Left ventricle myocardium superior (tissue), 1 donor: ENCODE measurements at places on chromosomes 1 and 21. TPM values are rescaled to one million over a fixed set of nuclear protein-coding genes. Genes with fewer than 3 reads are reported as not detected.

DNA sequence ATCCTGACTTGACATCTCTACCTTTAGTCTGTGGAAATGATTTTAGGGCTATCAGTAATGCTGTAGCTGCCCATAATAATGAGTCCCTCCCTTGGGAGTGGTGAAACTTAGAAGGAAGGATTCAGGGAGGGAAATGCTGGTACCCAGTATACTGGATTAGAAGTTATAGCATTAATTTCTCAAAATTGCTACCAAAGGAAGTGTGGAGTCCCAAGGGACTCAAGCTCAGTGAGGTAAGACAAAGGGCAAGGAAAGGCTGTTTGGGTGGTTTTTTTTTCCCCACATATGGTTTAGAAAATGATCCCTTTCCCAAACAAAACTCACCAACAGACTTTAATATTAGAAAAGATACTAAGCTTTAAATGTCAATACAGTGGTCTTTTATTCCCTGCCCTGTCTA, 99.9 kb downstream of the CD247 start:
- DNase-seq, result no peak

DNA sequence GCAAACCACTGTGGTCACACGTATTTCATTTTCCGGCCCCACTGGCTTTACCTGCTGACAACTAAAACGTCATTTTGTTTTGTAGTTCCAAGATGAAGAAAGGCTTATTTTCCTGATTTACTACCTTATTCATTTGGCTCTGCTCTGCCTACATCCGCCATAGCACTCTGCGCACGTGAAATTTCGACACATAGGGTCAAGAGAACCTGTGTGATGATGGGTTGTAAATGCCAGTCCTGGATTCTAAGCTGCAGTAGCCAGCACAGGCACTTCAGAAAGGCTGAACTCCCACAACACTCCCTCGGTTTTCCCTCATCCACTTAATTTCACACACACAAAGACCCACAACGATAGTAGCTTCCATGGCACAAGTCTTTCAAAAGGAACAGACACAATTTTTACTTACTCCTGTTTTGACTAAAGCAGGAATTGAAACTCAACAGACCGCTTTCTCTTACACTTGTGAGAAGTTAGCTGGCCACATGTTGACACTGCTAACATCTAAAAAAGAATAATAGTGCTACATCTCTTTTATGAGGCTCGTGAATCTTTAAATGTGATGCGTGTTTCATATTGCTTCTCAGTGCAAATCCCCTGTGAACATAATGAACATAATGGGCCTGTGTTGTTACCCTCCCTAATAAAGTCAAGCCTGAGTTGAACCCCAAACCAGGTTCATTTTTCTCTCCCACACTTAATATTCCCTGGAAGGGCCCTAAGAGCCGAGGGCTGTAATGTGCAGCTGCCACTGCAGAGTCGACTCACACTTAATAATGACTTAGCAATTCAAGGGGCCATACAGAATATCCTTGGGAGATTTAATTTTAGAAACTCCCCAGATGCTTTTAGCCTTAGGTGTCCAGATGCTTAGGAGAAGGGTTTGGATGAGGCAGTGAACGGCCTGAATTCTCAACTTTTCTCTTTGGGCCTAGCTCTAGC, 1.5 kb upstream of the RUNX1 start:
- DNase-seq, result no peak

DNA sequence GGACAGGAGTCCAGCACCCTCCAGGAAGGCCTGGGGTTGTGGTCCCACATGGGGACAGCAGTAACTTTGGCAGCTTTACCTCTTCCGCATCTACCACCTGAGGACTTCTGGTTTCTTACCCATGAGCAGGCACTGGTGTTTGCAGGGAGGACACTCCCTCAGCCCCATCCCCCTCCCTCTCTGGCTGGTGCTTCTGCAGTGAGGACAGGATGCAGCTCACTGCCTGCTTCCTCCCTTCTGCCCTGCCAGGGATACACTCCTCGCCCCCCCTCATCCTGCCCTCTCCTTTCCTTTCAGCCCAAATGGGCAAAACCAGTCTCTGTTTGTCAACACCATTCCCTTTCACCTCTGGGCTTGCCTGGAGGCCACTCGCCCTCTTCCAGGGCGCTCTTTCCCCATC, 62.4 kb downstream of the KIRREL1 start:
- no peak for DNase-seq

DNA sequence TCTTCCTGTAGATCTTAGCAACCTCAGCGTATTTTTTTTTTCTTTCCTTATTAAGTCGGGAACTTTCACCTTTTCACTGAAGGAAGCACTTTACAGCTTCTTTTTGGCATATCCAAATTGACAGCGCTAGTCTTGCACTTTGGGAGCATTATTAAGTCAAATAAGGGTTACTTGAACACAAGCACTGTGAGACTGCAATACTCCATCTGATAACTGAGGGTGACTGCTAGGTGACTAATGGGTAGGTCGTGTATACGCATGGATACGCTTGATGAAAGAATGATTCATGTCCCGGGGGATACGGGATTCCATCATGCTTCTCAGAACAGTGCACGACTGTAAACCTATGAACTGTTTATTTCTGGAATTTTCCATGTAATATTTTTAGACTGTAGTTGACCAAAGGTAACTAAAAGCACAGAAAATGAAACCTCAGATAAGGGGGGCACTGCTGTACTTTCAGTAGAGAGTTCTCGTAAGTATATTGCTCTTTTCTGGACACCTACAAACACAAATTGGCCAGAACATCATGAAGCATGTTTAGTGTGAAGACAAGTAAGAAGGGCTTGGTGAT, 364.7 kb downstream of the SMYD3 start:
- no peak for DNase-seq

SLAMF1 gene
- total RNA-seq, result 0.15 TPM

- no peak for DNase-seq
These were observed 373.9 kb downstream of the VAV3 start for GRCh38 chr1:107590900-107591622.

MAP3K7CL gene
- 1.1 TPM for total RNA-seq

DNA sequence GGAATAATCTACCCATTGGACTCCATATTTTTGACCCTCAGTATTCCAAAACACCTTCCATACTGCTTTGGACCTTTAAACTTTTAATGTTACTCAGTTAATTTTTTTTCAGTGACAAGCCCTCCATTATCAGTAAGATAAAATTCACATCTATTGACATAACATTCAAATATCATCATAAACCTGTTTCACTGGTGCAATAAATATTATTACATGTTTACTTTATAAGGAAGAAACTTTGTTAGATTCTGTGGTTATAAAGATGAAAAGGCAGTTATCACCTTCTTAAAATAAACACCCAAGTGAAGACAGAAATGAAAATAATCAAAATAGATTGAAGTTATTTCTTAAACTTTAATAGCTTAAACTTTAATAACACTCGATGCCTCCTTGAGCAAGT, 758.5 kb upstream of the ADGRL2 start:
- DNase-seq, result no peak

DNA sequence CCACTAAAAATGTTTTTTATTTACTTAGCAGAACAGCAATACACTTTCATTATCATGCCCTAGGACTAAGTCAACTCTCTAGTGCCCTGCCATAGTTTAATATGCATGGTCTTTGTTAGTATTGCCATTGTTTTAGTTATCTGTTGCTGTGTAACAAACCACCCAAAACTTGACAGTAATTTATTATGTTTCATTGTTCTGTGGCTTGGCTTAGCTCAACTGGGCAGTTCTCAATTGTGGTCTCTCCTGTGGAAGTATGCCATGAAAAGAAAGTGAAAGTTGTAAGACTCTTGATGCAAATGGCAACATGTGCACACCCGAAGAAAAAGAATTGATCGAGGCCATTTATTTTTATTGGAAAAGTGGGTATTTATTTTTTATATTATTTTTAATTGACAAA, 206.3 kb upstream of the KCTD3 start:
- no peak for DNase-seq

DNA sequence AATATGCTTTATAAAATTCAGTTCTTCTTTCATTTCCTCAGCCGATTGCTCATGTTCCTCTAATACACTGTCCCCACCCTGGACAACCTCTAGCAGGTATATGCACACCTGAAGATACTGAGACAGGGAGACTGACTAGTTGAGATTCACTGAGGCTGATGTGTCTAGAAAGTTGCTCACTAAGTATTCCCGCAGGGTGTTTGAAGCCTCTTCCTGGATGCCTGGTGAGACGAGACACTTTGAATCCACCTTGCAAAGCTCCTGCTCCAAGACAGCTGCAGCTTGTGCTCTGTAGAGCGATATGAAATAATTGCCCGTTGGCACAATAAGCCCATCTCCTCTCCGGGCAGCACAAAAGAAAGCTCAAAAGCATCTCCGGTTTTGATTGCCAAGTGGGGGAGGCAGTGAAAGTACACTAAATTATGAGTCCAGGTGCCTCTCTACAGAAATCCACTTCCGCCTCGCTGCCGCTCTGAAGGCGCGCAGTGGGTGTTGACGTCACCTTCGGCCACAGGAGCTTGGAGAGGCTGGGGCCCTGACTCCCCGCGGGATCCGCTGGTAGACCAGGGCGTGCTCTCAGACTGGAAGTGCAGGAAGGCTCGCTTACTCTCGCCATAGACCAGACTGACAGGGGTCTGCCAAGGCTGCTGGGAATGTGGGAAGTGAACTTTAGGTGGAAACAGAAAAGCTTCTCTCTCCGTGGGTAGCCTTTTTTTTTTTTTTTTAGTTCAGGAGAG, 46.3 kb downstream of the GPA33 start:
- DNase-seq, result peak; percentile 73

DNAI4 gene
- total RNA-seq, result 8.4 TPM

UBE2U gene
- 1.2 TPM for total RNA-seq

CRP gene
- total RNA-seq, result not detected

DNA sequence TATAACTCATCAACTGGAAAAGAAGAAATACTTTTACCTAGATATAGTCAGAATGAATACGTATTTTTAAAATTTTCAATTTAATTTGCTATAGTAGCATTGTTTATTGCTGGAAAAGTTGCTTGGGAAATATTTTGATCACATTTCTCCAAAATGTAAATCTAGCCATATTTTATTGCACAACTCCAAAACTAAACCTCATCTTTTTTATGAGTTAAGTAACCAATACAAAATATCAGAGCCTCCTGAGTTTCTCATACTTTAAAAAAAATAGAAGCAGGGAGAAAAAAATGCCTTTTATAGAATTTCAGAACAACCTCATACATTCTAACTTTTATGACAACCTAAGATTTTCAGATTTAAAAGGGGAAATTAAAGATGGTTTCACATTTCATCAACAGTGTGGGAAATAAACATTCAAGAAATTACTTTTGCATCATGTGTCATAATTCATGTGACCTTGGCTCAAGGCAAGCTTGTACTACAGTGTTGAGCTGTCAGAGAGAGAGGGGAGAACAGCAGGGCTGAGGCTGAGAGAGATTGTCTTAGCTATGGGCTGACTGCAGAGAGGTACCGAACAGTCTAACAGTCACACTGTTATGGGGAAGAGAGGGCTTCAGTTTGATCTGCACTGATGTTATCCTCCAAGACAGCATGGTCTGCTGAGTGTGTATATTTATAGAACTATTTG, 519.0 kb downstream of the LTN1 start:
- DNase-seq, result no peak

GRCh38 chr1:213790565-213790964, 197.2 kb upstream of the PROX1 start:
- DNase-seq, result no peak
